ENCODE measurements at places on chromosomes 1 and 21.

- DNase-seq, result no peak
These were observed 147.9 kb downstream of the MAGI3 start for GRCh38 chr1:113538225-113538624.

DNA sequence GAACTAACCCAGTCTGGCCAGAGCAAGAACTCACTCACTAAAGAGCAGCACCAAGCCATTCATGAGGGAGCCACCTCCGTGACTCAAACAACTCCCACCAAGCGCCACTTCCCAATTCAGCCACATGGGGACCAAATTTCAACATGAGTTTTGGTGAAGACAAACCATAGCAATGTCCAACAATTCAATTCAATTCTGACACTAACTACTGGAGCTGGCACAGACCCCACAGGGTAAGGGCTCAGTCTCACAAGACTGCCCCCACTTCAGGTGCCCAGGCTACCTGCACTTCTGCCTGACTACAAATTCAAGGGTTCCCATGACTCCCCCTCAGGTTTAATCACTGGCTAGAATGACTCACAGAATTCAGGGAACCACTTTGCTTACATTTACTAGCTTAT lies 48.8 kb upstream of the RAP1A start:
- DNase-seq, result peak; percentile 49

- DNase-seq, result no peak
These were observed 99.8 kb downstream of the KIF14 start for GRCh38 chr1:200520735-200521134.

DNA sequence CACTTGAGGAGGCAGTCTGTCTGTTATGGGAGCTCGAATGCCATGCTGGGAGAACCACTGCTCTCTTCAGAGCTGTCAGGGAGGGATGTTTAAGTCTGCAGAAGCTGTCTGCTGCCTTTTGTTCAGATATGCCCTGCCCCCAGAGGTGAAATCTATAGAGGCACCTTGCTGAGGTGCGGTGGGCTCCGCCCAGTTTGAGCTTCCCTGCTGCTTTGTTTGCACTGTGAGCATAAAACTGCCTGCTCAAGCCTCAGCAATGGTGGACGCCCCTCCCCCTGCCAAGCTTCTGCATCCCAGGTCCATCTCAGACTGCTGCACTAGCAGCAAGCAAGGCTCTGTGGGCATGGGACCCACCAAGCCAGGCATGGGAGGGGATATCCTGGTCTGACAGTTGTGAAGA lies 247.5 kb downstream of the LMX1A start:
- no peak for DNase-seq

- DNase-seq, result no peak
These were observed 19.6 kb downstream of the SDC3 start for GRCh38 chr1:30888975-30889374.

DNA sequence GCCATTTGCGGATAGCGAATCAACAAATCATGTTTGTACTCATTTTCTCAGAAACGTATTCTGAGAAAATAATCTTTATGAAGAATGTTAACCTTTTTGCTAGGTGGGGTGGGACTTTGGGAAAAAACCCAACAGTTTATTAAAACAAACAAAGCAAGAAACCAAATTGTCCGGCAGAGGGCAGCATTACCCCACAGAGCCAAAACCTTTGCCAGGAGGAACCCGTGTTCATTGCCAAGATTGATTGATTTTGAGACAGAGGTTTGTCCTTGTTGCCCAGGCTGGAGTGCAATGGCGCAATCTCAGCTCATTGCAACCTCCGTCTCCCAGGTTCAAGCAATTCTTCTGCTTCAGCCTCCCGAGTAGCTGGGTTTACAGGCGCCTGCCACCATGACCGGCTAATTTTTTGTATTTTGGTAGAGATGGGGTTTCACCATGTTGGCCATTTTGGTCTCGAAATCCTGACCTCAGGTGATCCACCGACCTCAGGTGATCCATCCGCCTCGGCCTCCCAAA lies 70.8 kb upstream of the RHOU start:
- peak; percentile 90 for DNase-seq

DNA sequence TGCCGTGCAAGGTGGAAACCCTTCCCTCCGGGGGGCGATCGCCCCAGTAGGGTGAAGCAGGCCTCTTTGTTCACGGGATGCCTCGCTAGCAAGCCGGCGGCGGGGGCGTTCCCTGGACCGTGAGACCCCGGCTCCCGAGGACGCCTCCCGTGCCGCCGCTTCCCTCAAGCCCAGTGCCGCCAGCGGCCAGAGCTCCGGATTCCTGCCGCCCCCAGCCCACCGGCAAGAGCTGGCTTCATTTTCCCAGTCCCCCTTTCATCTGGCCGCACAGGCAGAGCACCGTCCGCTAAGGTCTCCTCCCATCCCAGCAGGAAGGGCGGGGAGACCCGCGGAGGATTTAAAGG lies 16.3 kb downstream of the IER5 start:
- peak; percentile 62 for DNase-seq

- DNase-seq, result no peak
These were observed 111.2 kb downstream of the IFI44 start for GRCh38 chr1:78760858-78761257.

GRCh38 chr21:44537930-44538911 lies 1.8 kb downstream of the KRTAP10-1 start:
- no peak for DNase-seq

DNA sequence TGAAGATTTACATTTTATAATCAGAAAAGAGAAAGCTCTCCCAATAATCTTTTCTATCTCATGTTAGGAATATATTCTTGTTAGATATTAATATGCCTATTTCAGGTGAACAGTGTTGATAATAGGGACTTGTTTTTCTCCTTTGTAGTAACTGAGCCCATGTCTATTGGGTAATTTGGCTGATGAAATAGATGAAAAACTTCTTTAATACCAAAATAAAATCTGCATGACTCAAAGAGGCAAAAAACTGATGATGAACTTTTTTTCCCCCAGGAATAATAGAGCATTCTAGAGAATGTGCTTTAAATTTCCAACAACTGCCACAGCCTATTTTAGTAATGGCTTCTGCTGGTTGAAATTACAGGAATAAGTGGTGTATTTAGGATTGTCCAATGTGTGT lies 178.9 kb upstream of the GREM2 start:
- DNase-seq, result no peak

DNA sequence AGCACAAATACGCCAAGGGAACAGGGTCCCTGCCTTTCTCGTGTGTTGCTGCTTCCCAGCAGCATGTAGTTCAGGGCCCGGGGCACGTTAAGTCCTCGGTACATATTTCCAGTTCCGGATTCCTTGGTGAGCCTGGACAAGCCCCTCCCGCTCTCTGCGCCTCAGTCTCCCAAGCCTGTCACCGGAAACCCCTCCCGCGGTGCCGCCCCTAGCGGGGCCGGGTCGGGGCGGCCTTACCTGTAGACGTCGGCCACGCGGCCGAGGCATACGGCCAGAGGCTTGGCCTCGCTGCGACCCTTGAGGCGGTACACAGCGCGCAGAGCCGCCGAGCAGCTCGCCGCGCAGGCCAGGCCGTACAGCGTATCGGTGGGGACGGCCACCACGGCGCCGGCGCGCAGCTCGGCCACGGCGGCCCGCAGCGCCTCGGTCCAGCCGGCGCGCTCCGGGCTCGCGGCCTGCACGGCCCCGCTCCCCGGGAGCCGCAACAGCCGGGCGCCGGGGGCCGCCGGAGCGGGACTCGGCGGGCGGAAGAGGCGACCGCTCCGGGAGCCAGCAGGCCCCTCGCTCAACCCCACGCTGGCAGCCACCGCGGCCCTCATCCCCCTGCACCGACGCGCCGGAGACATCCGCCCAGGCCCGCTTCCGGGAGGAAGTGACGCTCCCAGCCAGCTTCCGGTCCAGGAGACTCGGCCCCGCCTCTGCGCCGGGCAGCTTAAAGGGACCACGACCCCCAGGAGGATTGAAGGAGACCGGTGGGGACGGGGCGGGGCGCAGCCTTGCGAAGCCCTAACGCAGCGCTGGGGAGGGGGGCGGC lies at the start of the genes C1orf122 and YRDC:
Gene C1orf122, plus strand, starts transcription at position 236 of the 814 bp plus-strand sequence. CDS start 615 bp downstream, outside the sequence.
Gene YRDC, minus strand, starts transcription at position 654 of the 814 bp plus-strand sequence. Its CDS starts 28 bp downstream, at position 626.
- peak; percentile 95 for DNase-seq

DNA sequence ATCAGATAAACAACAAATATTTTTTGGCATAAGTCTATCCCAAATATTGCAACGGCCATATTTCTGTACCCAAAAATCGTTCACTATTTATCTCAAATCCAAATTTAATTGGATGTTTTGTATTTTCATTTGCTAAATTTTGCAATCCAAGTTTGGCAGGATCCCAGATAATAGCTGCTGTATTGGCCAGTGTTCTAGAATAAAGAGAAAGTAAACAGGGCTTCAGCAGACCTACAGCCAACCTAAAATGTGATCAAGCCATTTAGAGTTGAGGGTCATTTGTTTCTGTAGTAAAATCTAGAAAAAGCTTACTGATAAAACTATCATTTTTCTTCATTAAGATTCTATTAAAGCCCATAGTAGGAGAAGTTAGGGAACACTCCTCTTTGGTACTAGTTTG lies 506.6 kb upstream of the PTBP2 start:
- DNase-seq, result no peak

GRCh38 chr1:222377428-222378088 lies 170.3 kb downstream of the HHIPL2 start:
- DNase-seq, result no peak

DNA sequence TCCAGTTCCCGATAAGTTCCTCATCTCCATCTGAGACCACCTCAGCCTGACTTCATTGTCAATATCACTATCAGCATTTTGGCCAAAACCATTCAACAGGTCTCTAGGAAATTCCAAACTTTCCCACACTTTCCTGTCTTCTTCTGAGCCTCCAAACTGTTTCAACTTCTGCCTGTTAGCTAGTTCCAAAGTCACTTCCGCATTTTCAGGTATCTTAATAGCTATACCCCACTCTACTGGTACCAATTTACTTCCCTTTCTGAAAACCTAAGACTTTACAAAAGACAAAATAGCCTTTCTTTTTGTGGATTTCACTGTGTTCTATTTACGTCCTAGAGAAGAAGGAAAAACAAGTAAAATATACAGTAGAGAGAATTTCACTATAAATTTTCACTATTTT lies 147.0 kb upstream of the FMN2 start:
- DNase-seq, result peak; percentile 70

- no peak for DNase-seq
These were observed 77.7 kb downstream of the GRIK3 start for GRCh38 chr1:36956570-36956969.

DNA sequence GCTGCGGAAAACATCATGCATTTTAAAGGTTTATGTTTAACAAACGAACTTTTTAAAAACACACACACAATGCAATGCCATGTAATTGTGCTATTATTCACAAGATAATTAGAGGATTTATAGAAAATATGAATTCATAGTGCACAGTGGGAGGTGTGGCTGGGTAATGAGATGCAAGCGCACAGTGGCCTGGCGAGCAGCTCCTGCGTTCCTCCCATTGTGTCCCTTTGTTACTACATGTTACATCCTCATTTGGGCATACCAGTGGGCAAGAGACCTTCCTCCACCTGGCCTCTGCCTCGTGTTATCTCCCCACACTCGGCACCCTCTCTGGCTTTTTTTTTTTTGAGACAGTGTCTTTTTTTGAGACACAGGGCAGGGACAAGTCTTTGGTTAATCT lies 30.0 kb upstream of the TENT5B start:
- DNase-seq, result no peak

DNA sequence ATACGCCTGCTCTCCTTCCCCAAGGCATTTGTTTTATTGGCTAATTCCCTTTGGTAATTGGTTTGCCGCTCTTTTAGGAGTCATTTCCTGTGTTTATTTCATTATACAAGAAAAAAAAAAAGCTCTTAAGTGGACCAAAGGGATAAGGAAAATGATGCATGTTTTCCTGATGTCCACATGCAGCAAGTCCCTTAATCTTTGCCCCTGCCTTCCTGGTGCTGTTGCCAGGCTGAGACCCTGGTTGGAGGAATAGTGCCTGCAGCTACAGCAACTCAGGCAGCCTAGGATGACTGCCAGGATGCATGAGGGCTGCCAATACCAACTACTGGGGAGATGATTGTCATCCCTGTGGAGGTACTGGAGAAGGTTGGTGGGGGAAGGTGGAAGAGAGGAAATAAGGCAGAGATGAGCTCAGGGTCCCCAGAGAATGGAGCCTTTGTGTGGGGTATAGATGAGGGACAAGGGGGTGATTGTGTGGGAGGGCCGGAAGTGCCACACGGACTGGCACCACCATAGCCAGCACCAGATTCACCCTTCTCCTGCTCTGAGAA lies 6.1 kb upstream of the GATAD2B start:
- DNase-seq, result no peak

DNA sequence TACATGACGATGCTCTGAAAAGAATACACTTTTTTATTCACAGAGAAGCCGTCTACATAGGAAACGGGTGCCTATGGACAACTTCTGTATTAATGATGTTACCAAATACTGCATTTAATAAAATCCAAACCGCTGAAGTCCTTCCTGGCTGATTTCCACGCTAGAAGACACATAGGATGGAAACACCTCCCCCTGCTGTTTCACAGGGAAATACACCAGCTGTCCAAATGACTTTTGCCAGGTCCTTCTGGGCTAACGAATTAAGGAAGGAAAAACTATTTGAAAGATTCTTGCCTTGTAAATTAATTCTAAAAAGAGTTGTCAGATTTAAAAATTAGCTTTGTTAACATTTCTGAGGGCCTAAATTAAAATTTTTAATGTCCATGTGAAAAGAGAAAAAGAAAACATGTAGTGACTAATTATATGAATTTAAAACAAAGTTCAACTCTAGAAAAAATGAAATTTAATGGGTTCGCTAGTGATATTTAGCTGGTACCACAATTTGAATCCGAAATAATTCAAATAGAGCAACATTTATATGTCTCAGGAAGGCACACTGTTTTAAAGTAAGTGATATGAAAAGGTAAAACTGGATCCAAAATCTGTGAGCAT lies 146.0 kb downstream of the RERE start:
- peak; percentile 76 for DNase-seq

DNA sequence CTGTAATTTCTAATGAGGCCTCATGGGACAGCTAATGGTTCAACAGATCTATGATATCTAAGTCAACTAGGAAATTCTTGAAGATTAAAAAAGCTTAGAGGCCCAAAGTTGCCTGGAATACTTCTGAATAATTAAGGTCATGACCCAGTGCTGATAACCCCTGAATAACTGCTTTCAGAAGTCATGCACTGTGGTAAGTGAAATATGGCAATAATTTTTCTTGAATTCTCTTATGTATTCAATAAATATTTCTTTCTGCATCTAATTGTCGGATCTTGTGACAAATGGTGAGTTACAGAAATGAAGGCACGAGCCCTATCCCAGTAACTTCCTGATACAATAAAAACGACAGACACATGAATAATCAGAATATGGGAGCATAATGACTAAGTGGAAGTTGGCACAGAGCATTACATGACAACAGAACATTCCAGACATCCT lies 219.3 kb upstream of the GREM2 start:
- no peak for DNase-seq

- no peak for DNase-seq
These were observed 151.8 kb downstream of the CACNA1E start for GRCh38 chr1:181635110-181635509.

GRCh38 chr1:97082160-97082848 lies 360.7 kb downstream of the PTBP2 start:
- DNase-seq, result no peak

DNA sequence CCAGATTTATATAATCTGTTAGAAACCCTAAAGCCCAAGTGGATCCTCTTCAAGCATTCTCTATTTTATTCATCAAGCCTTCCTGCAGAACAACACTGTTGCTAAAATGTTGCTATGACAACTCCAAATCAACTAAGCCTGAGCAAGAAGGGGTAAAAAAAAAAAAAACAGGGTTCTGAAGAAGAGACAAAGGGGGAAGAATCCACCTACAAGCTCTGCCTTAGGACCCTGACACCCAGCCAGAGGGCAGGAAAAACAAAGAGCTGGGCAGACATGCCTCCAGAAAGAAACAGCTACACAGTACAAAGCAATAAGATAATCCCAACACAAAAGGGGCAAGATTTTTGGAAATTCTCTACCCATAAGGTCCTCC lies 1.3 kb downstream of the USF1 start:
- DNase-seq, result no peak

- no peak for DNase-seq
These were observed 42.6 kb upstream of the KLF17 start for GRCh38 chr1:44076066-44076465.
